NCI-H2107 (cell line): ENCODE measurements at places on chromosomes 16 and 17.

GRCh38 chr17:50618300-50618699 is 16.4 kb upstream of the ABCC3 start:
- DNase-seq: no peak

DNA sequence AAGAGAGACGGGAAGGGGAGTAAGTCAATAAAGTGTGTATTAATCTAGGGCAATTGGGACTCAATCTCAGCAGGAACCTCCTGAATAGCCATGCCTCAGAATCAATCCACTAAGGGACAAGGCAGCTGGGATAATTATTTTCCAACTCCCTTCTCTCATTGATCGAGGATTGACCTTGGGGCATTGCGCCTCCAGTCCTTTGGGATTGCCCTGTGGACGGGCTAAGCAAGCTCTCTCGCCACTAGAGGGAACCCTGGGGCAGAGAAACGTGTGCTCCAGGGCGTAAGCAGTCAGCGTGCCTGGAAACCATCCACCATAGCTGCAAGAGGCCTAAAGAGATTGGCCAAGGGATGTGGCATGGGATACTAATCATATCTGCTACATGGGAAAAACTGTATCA is 53.9 kb upstream of the ERCC4 start:
- DNase-seq: peak; percentile 22

GRCh38 chr16:4315186-4316107 is at the start of gene GLIS2:
Gene GLIS2 (plus strand): TSS chr16:4316067. CDS start chr16:4332281, 16,214 bp downstream.
- peak; percentile 31 for DNase-seq

GRCh38 chr16:30085247-30085646 is 6.5 kb downstream of the TBX6 start:
- no peak for DNase-seq

GRCh38 chr16:72937916-72938794 is 109.8 kb downstream of the ZFHX3 start:
- DNase-seq: no peak

DNA sequence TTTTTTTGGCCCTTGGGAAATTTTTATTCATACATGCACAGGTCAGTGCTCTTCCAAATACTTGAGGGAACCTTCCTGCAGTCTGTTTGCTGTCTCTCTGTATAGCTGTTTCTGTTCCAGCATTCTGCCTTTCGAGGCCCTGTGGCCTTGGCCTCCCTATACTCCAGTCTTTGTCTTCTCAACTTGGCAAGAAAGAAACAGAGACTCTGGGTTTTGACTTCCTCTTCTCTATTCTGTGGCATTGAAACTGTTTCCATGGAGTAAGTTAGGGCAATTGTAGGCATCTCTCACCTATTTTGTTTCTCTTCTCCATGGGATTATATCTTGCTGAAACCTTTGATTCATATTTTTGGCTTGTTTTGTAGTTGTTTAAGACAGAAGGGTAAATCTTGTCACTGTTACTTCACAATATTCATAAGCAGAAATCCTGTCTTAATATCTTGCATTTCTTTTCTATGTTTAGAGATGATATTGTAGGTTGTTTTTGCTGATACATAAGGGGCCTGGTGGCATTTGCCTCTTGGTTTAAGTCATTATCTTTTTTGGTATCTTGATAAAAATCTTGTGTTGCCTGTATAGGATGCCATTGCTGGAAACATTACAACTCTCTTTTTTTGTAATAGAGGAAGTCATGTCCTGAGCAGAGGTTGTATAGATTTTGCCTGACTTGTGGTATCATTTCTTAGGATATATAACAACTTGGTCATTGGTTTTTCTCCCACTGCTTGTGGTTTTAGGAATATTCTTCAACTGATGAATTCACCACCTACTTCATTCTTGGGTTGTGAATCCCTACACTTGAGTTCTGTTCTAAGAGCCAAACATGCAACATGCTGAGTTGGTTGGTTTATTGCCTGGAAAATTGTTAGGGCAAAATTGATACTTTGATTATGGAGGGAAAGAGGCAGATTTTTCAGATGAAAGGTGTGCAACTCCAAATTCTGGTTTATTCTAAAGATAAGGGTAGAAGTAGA is 168.6 kb downstream of the FTO start:
- DNase-seq: no peak

GRCh38 chr17:35536664-35537171 is 760 bp downstream of the SLFN12L start:
- no peak for DNase-seq

DNA sequence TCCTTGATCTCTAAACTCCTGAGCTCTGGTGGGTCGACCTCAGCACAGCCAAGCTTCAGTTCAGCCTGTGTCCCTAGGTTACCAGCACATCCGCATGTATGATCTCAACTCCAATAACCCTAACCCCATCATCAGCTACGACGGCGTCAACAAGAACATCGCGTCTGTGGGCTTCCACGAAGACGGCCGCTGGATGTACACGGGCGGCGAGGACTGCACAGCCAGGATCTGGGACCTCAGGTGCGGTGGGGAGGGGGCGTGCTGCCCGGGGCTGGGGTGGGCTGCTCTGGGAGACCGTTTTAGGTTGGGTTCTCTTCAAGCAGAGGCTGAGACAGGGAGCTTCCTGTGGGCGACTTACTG is 1.1 kb downstream of the MLST8 start:
- DNase-seq: no peak

GRCh38 chr17:9332132-9332494 is 243.5 kb downstream of the STX8 start:
- DNase-seq: no peak

GRCh38 chr17:79799538-79800324 is 2.9 kb upstream of the CBX8 start:
- no peak for DNase-seq
